ENCODE measurements at places on chromosomes 3 and 15.

GRCh38 chr15:66617137-66618090 is 51.6 kb upstream of the LCTL start:
- DNase-seq, result no peak

- no peak for DNase-seq
Measured at GRCh38 chr3:156519758-156520162, 35.2 kb downstream of the SSR3 start.

DNA sequence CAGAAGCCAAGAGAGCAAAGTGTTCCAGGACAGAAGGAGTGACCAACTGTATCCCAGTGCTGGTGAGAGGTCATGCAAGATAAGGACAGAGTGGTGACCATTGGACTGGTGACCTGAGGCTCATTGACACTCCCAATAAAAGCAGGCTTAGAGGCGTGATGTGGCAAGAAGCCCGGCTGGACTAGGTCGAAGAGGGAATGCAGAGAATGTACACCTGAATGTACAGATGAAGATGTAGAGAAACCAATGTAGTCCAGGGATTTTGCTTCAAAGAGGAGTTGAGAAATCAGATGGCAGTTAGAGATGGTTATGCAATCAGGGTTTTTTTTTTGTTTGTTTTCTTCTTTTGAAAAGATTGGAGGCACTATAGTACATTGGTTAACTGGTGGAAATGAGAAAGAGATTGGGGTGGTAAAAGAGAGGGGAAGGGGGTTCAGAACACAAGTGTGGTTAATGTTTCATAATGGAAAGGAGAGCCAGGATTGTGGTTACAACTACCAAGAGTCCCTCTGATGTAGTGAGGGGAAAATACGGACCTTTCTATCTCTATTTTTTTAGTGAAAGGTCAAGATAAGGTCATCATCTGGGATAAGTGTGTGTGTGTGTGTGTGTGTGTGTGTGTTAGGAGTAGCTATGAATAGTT is 23.3 kb downstream of the ST3GAL6 start:
- no peak for DNase-seq

DNA sequence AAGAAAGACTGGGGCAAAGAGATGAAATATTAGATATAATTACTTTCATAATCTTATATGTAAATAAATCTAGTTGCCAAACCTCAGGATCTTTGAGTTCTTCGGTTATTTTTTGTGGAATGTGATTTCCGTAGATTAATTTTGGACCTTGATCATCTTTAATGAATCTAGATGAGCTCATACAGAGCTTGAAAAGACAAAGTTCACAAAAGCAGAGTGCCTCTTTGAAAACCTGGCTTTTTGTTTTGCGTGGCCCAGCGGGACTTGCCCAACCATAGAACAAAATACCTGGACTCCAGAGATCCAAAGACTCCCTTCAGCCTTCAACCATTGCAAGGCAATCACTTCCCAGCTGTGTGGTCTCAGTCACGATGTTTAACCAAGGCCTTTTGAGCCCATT is 54.8 kb upstream of the CHST2 start:
- DNase-seq, result no peak

GRCh38 chr15:68424754-68425390 is 7.1 kb downstream of the ITGA11 start:
- DNase-seq, result no peak

DNA sequence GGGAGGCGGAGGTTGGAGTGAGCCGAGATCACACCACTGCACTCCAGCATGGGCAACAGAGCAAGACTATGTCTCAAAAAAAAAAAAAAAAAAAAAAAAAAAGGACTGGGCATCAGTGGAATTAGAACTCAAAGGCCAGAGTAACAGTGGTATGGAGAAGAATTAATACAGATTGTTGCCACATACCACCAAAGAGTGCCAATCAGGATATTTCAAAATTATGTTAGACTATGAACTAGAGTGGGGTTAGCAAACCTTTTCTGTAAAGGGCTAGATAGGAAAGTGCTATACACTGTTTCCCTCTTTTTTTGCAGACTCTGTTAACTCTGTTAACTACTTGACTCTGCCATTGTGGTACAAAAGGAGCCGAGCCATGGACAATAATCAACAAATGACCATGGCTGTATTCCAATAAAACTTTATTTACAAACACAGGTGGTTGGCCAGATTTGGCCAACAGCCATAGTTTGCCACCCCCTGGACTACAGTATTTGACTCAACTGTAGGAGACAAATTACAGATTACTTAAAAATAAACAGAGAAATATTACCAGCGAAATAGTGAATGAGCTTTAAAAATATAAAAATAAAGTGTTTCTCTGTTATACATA is 28.6 kb downstream of the DPH3 start:
- DNase-seq, result no peak

DNA sequence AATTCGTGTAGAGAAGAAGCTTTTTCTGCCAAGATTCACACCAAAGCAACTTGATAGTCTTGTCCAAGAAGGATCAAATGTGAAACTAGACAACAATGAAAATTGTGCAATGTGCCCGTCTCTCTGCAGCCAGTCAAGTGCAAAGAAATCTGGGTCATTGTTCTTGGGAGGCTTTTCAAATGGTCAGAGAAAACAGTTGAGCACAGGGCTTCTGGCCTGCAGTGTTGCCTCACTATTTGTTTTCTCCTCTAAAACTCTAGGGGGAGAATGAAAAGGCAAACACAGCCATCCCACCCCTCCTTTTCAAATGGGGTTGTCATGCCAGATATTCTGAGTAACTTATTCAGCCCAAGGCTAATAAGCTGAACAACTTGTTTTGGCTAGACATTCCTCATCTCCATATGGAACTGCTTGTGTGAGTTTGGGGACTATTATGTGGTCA is 417.6 kb upstream of the CDIN1 start:
- no peak for DNase-seq

DNA sequence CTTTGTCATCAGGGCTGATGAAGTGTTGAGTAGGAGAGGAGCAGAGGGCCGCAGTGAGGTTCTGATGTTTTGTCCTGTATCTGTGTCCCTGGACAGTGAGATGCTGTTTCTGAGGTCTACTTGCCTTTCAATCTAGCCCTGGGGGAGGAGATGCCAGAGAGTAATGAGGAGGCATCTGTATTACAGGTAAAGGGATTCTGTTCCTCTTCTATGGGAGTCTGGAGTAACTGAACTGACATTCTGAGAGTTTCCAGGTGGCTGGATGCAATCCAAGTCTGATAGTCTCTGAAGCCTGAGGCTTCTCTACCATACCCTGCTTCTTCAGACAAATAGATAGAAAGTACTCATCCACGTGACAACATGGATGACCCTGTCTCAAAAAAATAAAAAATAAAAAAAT is 60.9 kb downstream of the IL12A start:
- DNase-seq, result no peak

- DNase-seq, result no peak
Measured at GRCh38 chr15:50652671-50653070, 33.9 kb downstream of the TRPM7 start.

- DNase-seq, result no peak
Measured at GRCh38 chr3:193096076-193096475, 144.9 kb upstream of the PLAAT1 start.

DNA sequence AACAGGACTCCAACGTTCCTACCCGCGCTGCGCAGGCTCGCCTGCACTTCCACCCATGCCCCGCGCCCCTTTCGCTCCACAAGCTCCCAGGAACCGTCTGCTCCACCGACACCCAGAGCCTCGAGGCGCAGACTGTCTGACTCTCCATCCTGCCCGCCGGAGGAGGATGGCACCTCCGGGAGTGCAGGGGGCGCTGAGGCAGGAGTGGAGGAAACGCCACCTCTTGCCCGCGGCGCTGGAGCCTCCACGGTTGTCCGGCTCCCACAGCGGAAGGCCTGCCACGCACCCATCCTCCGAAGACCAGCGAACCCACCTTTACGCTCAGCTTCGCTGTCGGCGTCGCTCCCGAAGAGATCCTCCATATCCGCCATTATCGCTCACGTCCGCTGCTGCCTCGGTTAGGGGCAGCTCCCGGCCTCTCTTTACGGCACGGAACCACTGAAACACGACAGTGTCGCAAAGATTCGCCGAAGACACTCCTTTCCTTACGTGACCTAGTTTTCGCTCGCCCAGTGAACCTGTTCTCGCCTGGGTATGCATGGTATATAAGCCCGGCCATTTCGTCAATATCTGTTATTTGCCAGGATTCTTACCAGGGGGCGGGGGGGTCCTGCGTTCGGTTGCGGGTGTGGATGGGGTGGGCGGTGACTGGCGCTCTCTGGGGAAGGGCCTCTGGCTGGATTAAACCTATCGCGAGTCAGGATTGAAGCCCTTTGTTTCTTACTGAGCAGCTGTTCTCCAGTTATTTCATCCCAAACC is at the start of gene LEO1:
LEO1 (minus strand) TSS at position 404 of the 759 bp plus-strand sequence; CDS start at position 371, 33 bp downstream.
- peak; percentile 77 for DNase-seq

DNA sequence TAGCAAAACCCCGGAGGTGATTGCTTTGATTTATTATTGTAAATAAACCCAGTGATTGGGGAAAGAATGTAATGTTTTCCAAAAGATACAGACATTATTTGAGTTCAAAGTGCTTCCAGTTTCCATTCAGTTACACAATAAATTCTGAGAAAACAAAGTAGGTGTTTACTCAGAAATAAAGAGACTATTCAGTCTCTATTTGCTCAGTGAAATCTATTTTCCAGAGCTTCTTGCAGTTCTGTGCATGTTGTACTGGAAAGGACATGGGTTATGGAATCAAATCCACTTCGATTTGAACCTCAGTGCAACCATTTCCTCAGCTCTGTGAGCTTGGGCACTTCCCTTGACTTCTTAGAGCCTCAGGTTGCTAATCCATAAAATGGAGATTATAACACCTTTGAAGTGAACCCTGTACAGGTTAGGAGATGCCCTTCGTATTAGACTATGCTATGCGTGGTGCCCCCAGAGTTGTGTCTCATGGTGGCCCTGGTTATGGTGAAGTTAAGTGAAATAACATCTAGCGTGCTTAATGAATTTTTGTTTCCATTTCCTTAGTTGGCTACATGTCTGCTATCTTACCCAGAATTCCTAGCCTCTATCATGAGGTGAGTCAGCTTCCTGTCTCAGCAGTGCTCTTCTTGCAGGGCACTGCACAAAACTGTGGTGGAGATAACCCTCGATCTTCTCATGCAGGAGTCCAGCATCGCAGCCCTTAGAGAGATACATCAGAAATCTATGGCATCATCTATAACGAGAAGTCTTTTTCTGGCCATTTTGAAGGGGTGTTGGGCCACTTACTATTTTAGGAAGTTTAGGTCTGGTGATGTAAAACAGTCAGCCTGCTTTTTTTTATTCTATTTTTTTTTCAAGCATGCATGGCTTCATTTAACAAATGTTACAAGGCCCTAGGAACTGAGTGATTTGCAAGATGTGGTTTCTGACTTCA is 97.7 kb downstream of the RPL39L start:
- DNase-seq, result no peak

Measured in stimulated activated CD4-positive, alpha-beta T cell treated with anti-CD3 and anti-CD28 coated beads, TNF-alpha, amount 100 ng/mL, for 1 hour (primary cell).